IPS DF 6.9 (cell line): ENCODE measurements at places on chromosomes 13 and 19.

- DNase-seq = no peak
Observed at GRCh38 chr19:50427997-50428425, 4.7 kb upstream of the MYBPC2 start.

GRCh38 chr13:32530841-32531253 is 7.7 kb downstream of the N4BP2L2 start:
- no peak for DNase-seq

DNA sequence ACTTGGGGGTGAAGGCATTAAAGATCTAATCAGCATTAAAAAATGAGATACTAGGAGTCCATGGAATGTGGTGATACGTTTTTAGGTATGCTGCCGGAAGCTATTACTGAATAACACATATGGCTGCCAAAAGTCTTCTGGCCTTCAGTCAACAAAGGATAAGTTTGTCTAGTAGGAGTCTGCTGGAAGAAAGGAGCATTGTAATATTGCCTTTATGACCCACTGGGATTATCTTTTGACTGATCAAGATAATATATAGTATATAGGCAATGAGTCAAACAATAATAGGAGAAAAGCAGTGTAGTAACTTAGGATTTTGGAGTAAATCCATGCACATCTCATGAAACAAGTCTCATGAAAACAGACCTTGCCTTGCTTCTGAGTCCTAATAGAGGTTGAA is 295.4 kb downstream of the SLITRK6 start:
- DNase-seq = no peak

DNA sequence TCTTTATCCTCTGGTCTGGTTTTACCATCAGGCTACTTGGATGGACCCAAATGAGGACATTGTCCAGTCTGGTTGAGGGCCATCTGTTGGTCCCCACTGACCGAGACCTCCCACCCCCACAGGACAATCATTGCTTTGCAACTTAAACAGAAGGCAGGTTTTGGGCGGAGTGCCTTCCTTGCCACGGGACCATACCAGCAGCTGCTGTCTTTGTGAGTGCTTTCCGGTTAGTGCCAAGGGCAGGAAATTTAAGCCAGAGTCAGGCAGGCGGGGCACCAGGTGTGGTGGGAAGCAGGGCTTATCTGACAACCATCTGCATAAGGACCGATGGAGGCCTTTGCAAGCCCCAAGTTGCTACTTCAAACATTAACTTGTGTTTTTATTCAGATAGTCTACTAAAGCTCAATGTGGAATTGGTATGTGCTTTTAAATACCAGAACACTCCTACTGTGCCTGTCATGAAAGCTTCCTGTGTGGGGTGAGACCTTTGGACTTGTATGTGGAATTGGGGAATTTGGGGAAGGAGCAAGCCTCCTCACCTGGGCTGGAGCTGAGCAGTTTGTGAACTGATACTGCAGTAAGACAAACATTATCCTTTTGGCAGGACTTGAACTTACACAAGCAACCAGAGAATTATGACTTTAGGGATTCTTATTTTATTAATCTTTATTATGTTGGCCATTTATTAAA is 39.3 kb upstream of the UBE2L5 start:
- DNase-seq = no peak

DNA sequence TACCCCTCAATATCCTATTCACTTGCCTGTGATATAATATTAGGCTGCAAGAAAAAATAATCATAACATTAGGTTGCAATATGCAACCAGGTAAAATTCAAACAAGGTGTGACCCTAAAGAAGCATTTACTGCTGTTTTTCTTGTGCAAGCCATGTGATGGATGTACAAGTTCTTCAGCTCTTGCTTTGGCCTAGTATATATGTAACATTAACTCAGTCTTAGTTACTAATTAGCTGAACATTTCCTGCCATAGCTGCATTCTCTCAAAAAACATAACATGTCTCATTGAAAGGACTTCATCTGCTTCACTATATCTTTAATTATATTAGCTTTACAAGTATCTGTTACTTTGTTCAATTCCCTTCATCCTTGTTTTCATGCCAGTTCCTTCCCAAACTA is 406.8 kb upstream of the HTR2A start:
- DNase-seq = no peak

DNA sequence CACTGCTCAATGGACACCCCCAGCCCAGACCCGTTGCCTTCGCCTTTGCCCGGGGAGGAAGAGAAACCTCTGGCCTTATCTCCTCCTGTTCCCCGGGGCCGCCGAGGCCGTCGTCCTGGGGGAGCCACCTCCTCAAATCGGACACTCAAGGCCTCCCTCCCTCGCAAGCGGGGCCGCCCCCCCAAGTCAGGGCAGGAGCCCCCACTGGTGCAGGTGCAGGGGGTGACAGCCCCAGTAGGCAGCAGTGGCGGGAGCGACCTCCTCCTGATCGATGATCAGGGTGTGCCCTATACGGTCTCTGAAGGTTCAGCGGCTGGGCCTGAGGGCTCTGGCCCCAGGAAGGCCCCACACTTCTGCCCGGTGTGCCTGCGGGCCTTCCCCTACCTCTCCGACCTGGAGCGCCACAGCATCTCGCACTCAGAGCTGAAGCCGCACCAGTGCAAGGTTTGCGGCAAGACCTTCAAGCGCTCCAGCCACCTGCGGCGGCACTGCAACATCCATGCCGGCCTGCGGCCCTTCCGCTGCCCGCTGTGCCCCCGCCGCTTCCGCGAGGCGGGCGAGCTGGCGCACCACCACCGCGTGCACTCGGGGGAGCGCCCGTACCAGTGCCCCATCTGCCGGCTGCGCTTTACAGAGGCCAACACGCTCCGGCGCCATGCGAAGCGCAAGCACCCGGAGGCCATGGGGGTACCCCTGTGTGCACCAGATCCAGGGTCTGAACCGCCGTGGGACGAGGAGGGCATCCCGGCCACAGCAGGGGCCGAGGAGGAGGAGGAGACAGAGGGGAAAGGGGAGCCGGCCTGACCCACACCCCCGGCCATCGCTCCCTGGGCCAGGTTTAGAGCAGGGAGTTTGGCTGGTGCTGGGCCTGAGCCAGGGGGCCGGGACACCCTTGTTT is 2.3 kb downstream of the ZNF524 start:
- DNase-seq = no peak

DNA sequence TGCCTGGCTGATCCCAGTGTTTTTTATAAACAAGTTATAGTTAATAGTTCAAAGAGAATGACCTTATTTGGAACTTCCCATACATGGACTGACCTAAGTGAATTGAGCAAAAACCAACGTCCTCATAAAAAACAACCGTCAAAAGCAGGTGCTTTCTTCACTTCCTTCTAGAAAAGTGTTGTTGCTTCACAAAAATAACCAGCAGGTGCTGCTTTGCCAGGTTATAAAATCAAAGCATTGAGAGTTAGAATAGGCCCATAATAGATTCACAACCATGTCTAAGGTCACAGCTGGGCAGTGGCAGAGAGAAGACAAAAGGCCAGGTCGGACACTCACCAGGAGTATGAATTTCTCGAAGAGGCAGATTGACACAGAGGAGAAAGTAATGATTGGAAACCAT is 9.5 kb downstream of the RUBCNL start:
- DNase-seq = no peak

DNA sequence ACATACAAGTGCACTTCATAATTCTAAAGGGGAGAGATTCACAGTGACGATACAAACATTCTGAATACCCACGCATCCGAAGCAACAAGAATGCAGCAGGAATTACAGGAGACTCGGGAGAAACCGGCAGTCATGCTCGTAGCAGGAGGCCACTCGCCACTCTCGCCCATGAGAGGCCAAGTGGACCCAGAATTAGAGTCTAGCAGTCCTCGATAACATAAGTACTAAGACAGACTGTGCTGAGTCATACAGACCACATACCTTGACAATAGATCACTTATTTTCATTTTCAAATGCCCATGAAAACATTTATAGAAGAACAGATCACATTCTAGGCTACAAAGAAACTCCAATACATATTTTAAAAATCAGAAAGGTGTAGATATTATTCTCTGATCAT is 299.1 kb upstream of the TSHZ3 start:
- no peak for DNase-seq

- no peak for DNase-seq
Observed at GRCh38 chr19:13400296-13400695, 106.0 kb downstream of the CACNA1A start.

- no peak for DNase-seq
Observed at GRCh38 chr13:99294198-99294597, 13.0 kb downstream of the GPR183 start.

DNA sequence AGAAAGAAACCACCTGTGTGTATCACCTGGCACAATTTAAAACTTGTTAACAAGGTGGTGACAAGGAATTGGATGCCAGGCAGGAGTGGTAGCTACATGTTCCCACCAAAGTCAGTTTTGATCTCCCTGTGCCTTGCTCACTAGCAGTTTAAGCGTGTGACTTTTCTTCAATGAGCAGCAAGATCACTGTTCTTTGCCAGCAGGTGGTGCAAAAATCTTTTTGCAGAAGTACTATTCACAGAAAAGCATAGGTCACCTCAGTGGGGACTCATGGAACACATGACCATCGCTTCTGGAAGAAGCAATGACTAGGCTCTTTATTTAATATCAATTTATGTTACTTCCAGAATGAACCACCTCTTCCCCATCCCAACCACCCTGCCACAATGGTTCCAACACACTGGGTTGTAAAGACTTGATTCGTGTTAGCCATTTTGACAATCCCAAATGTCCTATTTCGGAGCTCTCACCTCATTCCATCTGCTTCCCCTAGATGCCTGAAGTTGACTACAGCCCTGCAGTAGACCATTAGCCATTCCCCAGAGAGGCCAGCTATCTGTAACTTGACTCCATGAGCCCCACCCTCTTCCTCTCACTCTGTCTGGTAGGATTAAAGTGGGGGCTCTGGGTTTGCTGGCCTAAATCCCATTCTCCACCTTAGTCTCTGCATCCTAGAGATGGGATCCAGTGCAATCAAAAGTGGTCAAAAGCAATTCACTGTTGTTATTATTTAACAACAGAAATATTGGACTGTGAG is 59.1 kb upstream of the TNFRSF19 start:
- DNase-seq = no peak

- no peak for DNase-seq
Observed at GRCh38 chr13:30477346-30478195, 11.8 kb upstream of the HMGB1 start.

- DNase-seq = no peak
Observed at GRCh38 chr13:98509271-98510155, 67.4 kb downstream of the STK24 start.

DNA sequence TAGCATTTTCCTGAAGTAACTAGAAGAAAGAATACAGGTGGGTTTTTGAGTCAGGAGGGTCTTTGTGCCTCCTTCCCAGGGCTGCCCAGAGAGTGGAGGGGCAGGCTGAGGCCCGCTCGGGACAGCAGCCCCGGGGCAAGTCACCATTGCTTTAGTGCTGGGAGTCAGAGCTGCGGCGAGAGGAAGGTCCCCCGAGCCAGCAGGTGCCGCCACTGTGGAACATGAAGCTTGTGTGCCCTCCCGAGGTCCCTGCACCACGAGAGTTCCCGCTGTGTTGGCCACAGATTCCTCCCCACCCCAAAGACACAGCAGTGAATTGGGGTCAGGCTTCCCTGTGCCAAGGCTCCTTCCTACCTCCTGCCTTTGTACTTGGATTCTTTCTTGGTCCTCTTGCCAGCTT is 50.9 kb upstream of the TEX29 start:
- DNase-seq = no peak

DNA sequence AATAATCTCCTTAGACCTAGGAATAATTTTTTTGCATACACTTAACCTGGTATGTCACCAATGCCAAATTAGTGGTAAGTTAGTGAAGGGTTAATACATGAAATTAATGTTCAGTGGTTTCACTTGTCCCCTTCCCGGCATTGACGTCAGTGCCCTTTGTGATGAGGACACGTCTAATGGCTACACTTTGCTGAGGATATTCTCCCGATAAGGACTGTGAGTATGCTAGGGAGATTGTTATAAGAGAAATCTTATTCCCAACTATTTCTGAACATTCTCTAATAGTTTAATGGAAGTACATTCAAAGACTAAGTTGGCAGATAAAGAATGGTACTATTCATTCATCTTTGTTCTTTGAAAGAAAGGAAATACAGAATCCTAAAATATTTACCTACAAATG is 102.4 kb downstream of the TNFRSF19 start:
- DNase-seq = no peak

- DNase-seq = no peak
Observed at GRCh38 chr19:38483016-38483630, 49.6 kb downstream of the RYR1 start.

DNA sequence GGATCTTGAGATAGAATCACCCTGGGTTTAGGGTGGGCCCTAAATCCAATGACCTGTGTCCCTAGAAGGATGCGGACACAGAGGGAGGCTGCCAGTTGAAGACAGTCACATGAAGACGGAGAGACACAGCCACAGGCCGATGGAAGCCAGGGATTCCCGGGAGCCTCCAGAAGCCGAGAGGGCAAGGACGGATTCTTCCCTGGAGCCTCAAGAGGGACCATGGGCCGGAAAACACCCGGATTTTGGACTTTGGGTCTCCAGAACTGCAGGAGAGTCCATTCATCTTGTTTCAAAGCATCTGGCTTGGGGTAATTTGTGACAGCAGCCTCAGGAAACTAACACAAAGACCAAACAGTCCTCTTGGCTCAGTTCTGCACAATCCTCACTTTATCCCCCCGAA is 2.3 kb downstream of the TMEM86B start:
- no peak for DNase-seq

GRCh38 chr19:36876993-36877938 is 26.6 kb downstream of the ZNF345 start:
- no peak for DNase-seq

DNA sequence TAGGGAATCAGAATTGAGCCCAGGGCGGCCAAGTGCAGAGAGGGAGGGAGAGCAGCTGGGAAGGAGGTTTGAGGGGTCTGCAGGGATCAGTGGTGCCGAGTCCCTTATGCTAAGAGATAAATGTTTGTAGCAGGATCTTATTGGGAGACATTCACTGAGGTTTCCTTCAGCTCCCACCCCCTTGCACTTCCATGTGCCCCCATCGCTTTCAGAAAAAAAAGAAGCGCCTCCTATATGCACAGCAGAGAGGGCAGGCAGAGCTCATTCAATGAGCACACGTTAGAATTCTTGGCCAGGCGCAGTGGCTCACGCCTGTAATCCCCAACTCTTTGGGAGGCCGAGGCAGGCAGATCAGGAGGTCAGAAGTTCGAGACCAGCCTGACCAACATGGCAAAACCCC is 28.0 kb downstream of the CYP4F2 start:
- DNase-seq = no peak

DNA sequence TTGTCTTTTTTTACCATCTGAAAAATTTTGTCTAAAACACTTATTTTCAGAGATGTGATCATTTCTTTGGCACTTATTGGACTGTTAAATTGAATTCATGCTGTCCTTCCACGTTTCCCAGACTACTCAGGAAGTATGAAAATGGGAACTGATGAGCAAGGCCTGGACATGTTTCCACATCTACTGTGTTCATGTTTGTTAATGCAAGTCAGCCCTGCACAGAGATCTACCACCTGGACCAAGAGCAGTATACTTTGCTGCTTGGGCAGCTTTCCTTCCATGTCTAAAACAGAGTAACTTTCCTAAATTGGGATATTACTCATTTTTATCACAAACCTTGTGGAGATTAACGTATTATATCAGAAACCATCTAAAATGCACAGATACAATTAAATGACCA is 687.4 kb downstream of the DIAPH3 start:
- no peak for DNase-seq
